Activated naive CD8-positive, alpha-beta T cell treated with anti-CD3 and anti-CD28 coated beads, Interleukin-2, amount 50 U/mL, for 16 hours (primary cell): ENCODE measurements at places on chromosomes 5 and 9.

DNA sequence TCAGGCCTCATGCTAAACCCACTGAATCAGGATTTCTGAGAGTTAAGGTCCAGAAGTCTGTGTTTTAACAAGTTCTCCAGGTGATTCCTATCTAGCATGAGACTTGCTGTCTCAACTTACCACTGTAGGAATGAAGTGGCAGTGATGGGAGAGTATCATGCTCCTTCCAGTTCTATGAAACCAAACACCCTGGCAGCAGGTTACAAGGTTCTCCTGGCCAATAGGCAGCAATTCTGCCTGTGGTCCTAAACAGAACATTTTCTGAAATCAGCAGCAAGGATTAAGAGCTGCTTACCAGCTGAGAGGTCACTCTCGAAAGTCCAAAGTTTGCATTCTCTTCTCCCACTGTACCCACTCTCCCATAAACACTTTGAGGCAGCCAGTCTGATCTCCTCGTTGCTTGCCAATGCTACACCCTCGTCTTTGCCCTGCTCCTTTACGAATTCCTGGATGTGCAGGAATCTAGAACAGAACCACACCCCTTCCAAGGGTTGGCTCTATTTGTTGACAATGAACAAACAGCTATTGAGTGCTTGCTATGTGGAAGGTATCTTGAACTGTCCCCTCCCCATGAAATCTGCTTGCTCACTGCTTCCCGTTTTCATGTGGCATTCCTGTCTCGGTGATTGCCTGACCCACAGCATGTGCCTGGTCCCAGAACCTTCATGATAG lies 100.5 kb downstream of the TMEM174 start:
- DNase-seq = no peak

- no peak for DNase-seq
These were observed 8.3 kb downstream of the CDC14B start for GRCh38 chr9:96611302-96611701.

DNA sequence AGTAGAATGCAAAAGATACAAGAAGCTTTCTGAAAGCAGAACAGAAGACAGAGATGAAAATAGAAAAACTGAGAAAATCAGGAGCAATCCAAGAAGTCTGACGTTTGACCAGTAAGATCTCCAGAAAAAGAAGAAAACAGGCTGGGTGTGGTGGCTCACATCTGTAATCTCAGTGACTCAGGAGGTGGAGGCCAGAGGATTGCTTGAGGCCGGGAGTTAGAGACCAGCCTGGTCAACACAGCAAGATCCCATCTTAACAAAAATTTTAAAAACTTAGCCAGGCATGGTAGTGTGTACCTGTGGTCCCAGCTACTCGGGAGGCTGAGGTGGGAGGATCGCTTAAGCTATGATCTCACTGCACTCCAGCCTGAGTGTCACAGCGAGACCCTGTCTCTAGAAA lies 15.9 kb downstream of the RETREG1 start:
- DNase-seq = no peak

GRCh38 chr9:133969681-133970580 lies 22.2 kb downstream of the VAV2 start:
- no peak for DNase-seq

GRCh38 chr9:99162759-99163364 lies 57.9 kb downstream of the TGFBR1 start:
- DNase-seq = no peak

- DNase-seq = no peak
These were observed 291.6 kb upstream of the SMARCA2 start for GRCh38 chr9:1723522-1724015.

- DNase-seq = no peak
These were observed 71.2 kb downstream of the MAMDC2 start for GRCh38 chr9:70114898-70115297.

GRCh38 chr5:149452007-149452664 lies 73.0 kb upstream of the IL17B start:
- no peak for DNase-seq

DNA sequence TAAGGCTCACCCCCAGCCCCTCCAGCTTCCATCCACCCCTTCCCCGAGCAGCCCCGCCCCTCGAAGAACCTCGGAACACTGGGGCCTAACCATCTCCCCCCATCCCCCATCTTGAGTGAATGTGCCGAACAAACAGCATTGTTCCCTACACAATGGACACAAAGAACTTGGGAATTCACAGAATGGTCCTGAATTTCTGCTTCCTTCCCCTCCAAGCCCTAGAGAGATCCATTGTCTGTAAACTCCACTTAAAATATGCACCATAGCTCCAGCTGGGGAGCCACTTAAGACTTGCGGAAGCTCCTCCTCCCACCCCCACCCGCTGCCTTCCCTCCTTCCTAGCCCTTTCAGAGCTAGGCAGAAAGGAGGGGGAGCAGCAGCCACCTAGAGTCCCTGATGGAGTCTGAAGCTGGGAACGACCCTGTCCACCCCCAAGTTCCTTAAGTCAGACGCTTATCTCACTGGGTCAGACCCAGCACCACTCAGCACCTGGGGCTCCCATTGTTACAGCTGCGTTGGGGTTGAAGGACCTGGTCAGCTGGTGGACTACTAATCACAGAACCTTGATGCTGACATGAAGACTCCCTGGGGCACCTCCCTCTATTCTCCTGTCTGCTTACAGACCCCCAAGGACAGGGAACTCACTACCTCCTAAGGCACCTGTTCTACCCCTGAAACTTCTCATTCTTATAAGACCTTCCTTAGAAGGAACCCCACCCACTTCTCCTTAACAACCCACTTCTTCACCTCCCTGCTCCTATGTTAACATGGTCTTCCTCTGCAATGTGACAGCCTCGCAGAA lies 61.4 kb downstream of the PCDH1 start:
- DNase-seq = no peak

DNA sequence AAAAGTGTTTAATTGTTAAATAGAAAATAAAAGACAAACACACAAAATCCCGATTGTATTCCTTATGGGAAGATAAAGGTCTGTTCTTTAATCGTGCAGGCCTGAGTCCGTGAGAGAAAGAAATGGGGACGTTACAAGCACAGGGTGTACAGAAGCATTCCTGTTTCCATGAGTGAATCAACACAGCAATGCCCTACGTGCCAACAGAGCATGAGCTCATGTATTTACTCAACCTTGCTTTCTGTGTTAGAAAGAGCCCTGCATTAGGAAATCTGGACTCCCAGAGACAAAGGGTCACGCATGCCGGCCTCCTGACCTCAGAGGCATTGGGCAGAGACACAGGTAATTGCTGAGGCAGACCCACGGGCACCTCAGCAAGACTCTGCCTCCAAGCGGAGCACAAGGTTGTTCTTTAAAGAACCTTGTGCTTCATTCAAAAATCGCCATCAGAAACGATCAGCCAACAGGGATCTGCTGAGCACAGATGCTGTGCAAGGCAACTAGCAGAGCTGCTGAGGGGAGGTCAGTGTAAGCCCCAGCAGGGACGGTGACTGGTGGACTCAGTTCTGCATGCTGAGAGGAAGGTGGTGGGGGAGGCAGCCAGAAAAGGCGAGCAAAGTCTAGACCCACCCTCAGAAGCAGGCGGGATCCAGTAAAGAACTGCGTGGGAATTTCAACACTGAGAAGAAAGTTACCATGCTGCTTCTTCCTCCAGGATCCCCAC lies 101.0 kb downstream of the TLE1 start:
- DNase-seq = no peak

- no peak for DNase-seq
These were observed 455.3 kb upstream of the PTGER4 start for GRCh38 chr5:40224421-40224820.

DNA sequence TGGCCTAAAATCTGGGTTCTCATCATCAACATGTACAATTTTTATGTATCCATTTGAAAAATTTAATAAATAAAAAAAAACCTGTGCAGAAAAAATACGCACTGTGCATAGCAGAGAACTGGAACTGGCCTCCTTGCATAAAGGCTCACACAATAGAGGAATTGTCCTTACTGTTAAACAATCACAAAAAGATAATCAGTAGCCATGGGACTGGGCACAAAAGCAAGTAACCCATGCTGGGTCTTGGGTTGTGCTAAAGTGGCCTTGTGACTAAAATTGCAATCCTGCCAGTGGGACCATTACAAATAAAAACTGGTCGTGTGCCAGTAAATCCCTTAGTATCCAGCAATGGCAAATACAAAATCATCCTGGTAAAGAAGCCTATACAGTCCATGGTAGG lies 1646.6 kb downstream of the MAT2B start:
- no peak for DNase-seq

- peak; percentile 44 for DNase-seq
These were observed 74.5 kb upstream of the BARHL1 start for GRCh38 chr9:132507670-132508469.

GRCh38 chr9:118170032-118170955 lies 466.1 kb downstream of the TLR4 start:
- no peak for DNase-seq

DNA sequence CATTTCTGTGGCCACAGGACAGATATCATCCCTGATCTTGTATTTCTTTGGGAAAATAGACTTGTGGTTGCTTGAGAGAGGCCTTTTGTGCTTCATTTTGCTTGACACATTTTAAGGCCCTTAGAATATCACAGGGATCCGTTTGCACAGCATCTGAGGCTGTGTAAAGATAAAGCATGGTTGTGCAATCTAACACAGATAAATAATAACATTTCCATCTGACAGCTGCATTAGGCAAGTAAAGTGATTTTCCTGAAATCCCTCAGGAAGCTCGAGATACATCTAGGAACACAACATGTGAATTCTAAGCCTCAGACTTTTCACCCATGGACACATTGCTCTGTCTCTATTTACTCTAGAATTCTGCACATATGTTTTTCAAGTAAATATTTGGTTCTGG lies 212.8 kb upstream of the ADAMTSL1 start:
- DNase-seq = no peak

- no peak for DNase-seq
These were observed 38.8 kb upstream of the ANKRD33B start for GRCh38 chr5:10525124-10525495.

- no peak for DNase-seq
These were observed 69.3 kb upstream of the IL17B start for GRCh38 chr5:149448431-149448830.

GRCh38 chr9:5900622-5901021 lies 9.9 kb downstream of the MLANA start:
- DNase-seq = no peak

GRCh38 chr9:122367774-122368460 lies 2.9 kb upstream of the PTGS1 start:
- no peak for DNase-seq

DNA sequence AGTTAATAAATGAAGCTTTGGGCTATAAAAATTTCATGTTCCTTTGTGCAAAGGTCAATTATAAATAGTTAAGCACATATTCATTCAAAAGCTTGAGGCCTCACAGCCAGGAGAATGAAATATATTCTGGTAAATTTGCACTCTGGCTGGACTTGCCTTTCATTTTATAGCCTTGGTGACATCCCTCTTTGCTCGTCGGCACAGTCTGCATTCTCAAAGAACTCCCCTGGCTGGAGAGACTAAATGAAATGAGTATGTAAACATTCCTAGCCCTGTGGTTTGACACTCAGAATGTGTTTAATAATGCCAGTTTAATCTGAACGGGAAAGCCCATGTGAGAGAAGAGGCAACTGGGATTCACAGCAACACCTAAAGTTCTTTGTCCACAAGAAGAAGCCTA lies 285.6 kb downstream of the BRINP1 start:
- no peak for DNase-seq

DNA sequence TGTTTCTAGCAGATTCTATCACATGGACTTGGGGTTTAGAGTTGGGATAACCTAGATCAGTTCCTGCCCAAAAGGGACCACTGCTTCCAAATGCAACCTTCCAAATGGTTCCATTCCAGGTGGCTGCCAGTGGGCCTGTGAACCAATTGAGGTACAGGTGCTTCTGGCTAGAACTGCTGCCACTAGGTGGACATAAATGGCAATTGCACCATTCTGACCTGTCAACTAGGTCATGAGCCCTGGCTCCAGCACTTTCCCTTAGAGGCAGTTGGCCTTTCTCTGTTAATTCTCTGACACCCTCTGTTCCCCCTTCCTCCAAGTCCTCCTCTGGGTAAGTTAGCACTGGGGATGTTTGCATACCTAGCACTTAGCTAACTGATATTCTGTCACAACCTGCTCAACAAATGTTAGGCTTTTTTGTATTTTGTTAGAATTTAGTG lies 16.6 kb upstream of the HEMGN start:
- DNase-seq = peak; percentile 19

DNA sequence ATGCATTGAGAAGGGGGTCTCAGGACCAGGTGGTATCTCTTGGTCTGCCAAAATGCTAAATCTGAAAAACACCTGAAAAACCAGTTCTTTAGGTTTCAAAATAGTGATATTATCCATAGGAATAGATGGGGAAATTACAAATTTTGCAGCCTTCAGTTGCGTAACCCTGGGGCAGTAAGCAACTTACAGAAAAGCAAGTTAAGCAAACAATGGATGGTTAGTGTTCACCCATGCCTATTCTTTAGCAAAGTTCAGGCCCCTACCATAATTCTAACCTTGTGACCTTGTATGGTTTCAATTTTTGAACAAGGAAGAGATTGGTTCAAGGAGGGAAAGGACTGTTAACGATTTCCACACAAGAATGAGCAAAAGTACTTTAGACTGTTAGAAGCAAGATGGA lies 24.5 kb downstream of the GLRX start:
- DNase-seq = no peak

DNA sequence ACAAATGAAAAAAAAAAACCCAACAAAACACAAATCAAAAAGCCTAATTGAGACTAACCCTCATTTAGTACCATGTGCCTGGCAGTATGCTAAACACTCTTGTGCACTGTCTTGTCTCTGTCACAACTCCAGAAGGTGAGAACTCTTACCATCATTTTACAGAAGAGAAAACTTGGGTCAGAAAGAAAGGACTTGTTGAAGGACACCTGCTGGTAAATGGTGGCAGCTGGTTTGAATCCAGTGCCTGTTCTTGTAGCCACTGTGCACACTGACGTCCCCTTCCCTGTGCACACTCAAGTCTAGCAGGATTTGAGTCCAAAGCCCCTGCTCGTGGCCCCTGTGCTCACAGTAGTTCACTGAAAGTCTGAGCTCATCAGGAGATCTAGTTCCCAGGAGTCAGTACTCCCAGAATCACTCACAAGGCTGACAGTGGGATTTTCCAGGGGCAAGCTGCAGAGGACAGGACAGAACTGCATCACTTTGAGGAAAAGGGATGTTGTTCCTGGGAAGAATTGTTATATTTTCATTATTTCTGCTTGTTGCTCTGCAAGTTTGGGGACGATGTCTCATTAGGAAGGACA lies 43.0 kb upstream of the HSD17B4 start:
- DNase-seq = no peak

DNA sequence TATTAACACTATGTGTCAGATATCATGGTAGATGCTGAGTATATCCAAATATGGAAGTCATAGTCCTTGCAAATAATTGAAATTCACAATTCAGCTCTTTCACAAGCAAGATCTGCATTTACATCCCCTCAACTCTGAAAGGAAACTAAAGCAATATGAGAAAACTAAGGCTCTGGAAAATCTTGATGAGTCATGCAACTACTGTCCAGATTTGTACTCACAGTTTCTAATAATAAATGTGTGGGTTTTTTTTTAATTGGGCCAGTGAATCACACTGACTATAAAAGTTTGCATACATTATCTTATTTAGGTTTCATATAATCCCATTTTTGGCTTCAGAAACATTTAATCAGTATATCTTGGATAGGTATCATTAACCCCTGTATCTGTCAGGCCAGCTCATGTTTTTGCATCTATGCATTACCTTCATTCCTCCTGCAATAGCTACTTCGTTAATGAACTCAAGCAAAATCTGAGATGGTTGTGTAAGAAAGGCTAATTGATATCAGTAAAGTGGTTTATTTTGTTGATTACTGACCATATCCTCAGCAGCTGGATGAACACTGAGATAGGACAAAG lies 58.7 kb upstream of the PRR16 start:
- no peak for DNase-seq

- no peak for DNase-seq
These were observed 363.6 kb upstream of the CYLC2 start for GRCh38 chr9:102631559-102631958.
